Motor neuron (in vitro differentiated cells): ENCODE measurements at places on chromosomes 1 and 21. TPM values are rescaled to one million over a fixed set of nuclear protein-coding genes. Genes with fewer than 3 reads are reported as not detected.

- ATAC-seq: no peak
These were observed 29.2 kb downstream of the RAP1A start for GRCh38 chr1:111648806-111649205.

- no peak for ATAC-seq
These were observed 2.6 kb downstream of the LEFTY1 start for GRCh38 chr1:225886159-225887029.

GRCh38 chr1:26784023-26784871 lies 3.5 kb upstream of the PIGV start:
- peak; percentile 21 for ATAC-seq

HLCS gene
- total RNA-seq: 10.6 and 11.6 TPM in 2 replicates

MMEL1 gene
- total RNA-seq: 1.6 TPM in 1 of 2 replicates, not detected in the other
